ENCODE measurements at places on chromosomes 11 and 22.

- no peak for DNase-seq
These were observed 870.3 kb upstream of the RAG2 start for GRCh38 chr11:37468344-37468743.

DNA sequence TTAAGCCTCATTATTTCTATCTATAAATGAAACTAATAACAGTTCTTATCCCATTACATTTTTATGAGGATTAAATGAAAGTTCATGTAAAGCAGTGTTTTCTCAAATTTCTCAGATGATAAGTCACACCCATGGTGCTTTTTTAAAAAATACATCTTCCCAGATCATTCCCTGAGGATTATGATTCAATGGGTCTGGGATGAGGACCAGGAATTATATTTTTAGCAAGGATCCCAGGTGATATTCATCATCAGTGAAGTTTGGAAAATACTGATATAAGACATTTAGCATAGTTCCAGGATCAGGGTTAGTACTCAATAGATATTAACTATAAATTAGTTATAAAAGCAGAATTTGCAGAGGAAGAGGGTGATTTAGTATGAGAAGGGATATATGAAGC lies 89.1 kb downstream of the BBOX1 start:
- no peak for DNase-seq

- DNase-seq, result no peak
These were observed 17.4 kb downstream of the WNT11 start for GRCh38 chr11:76188873-76189272.

DNA sequence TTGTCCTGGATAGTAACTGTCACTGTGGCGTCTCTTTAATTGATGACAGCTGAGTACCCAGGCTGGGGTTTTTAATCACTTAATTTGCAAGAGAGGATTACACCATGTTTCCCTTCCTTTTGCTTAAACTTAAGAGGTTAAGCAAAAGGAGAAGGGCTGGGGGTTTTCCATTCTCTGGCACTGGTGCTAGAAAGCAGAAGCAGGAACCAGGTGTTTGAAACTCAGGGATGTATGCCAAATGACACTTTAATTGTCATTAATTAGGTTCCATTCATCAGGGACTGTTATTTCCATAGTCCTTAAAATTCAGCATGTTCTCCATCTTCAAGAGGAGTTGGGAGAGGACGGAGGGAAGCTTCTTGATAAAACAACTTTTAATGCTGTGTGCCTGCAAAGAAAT lies 746.2 kb downstream of the NELL1 start:
- no peak for DNase-seq
